Activated B cell treated with CpG ODN at 0.5 μM for 24 hours (primary cell): ENCODE measurements at places on chromosomes 4 and X. TPM values are rescaled to one million over a fixed set of nuclear protein-coding genes. Genes with fewer than 3 reads are reported as not detected.

- DNase-seq, result no peak
Observed at GRCh38 chrX:150092549-150092948, 154.3 kb upstream of the EOLA2 start.

Gene SNCA
- total RNA-seq, result 1.7 and 2.2 TPM in 2 replicates

- no peak for DNase-seq
Observed at GRCh38 chrX:79506001-79506400, 138.9 kb upstream of the ITM2A start.

GRCh38 chr4:158259955-158260575, 49.8 kb downstream of the TMEM144 start:
- no peak for DNase-seq

DNA sequence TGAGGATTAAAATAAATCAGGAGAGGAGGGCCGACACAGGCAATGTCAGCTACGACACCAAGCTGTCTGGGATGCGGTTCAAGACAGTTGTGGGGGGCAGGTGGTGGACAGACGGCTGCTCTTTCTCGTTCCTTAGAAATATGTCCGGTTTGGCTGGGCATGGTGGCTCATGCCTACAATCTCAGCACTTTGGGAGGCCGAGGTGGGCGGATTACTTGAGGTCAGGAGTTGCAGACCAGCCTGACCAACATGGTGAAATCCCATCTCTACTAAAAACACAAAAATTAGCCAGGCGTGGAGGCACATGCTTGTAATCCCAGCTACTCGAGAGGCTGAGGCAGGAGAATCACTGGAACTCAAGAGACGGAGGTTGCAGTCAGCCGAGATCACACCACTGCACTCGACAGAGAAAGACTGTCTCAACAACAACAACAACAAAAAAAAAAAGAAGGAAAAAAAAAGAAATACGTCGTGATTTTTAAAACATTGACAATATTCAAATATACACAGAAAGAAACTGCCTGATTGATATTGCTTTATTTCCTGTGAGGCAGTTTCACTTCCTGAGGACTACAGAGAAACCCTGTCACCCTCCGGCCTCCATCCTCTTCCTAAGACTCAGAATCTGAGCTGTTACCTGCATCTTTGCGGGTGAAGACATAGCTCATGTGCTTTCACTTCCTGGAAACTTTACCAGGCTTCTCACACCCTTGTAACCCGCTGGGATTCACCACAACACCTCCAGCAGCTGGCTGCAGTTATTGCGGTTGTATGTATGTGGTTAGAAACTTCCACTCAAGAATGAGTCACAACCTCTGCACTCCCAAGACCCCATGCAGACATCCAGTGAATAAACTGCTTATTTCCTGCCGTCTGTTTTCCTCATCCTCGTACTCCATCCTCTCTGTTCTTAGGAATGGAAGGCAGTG, 63.8 kb upstream of the STS start:
- peak; percentile 21 for DNase-seq
